ENCODE measurements at places on chromosomes 2 and 18.

- DNase-seq, result no peak
These were observed 124.6 kb downstream of the TMEFF2 start for GRCh38 chr2:192070099-192070498.

GRCh38 chr2:31131871-31132270 lies 6.4 kb downstream of the GALNT14 start:
- no peak for DNase-seq

- DNase-seq, result no peak
These were observed 42.8 kb upstream of the CYTIP start for GRCh38 chr2:157486596-157487270.

DNA sequence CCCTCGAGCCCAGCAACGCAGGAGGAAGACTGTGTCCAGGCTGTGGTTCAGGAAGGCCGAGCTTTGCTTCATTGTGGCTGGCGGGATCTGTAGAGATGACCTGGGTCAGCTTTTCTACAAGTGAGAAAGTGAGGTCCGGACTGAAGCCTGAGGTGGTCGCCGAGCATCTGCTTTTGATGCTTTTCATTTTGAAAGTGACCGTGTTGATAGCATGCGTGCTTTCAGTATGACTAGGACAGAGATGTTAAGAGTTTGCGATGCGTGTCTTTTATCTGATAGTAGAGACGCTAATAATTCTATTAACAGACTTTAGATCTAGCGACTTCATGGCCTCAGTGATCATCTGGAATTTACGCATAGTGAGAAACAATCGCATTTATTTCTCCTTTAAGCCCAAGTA lies 28.1 kb downstream of the CTDP1 start:
- DNase-seq, result no peak
